Peyer's patch (tissue), 4 donors: ENCODE measurements at places on chromosomes 1 and 21.

DNA sequence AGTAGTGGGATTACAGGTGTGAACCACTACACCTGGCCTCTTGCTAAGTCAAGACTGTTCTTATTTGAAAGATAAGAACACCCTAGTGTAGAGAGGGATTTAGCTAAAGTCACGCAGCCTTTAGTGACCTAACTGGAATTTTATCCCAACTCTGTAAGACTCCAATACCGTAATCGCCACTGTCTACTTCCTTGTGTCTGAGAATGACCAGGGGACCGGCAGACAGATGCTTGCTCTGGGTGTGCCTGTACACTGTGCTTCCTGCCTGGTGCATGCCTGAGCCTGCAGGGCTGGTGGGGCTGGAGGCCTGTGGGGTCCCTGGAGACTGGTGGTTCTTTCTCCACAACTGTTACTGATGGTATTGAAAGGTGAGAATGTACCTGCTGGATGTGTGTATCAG is 15.3 kb downstream of the MFSD2A start:
- no peaks in the 10 kb centered on the region for H3K27me3 ChIP-seq
- H3K27ac ChIP-seq = peak overlapping the region; percentile 59
- no peaks in the 10 kb centered on the region for H3K36me3 ChIP-seq
- H3K4me3 ChIP-seq = no peak overlapping the region
- no peaks in the 10 kb centered on the region for H3K4me1 ChIP-seq

DNA sequence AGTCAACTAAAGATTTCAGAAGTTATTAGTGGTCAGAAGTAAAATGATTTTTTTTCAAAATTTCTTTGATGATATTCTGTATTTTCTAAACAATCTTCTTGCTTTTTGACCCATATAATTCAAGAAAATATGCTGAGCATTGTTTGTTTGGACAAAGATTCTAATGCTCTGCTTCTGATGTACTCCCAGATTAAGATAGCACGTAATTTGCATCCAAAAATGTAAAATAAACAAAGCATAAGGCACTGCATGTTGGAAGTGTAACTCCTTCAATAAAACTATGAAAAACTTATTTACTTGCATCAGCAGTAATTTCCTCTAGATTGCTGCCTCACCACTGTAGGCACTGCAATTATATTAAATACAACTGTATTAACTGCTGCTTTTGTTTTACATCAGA is 1054.1 kb downstream of the TTLL7 start:
- no peak for DNase-seq
- H3K4me3 ChIP-seq = no peak overlapping the region
- no peaks in the 10 kb centered on the region for H3K36me3 ChIP-seq
- no peak overlapping the region for H3K27ac ChIP-seq
- no peaks in the 10 kb centered on the region for H3K4me1 ChIP-seq

DNA sequence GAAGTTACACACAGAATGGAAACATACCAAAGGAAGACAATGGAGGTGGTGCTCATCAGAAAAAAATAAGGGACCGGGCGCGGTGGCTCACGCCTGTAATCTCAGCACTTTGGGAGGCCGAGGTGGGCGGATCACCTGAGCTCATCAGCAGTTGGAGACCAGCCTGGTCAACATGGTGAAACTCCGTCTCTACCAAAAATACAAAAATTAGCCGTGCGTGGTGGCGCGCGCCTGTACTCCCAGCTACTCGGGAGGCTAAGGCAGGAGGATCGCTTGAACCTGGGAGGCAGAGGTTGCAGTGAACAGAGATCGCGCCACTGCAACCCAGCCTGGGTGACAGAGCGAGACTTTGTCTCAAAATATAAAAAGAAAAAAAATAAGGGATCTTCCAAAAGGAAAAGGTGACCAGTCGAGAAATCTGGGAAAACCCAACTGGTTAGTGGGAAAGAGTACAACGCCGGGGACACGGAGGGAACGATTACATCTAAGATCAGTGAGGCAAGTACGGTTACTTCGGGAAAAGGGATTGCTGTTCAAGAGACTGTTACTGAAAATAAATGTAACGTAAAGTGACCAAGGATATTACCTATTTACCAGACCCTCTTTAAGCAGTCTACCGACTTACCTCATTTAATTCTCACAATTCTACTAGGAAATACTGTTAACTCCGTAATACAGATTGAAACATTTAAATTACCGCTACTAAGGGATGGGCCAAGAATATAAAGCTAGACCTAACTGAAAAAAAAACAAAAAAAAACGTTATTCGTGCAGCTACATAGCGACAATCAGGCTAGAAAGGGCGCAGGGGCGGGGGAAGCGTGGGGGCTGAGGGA is 822 bp downstream of the CCT3 start:
- DNase-seq = no peak
- H3K4me3 ChIP-seq = peak overlapping the region; percentile 88
- H3K27me3 ChIP-seq = no peaks in the 10 kb centered on the region
- peak overlapping the region; percentile 68 for H3K27ac ChIP-seq
- no peaks in the 10 kb centered on the region for H3K36me3 ChIP-seq

- DNase-seq = no peak
- H3K27ac ChIP-seq = no peak overlapping the region
- no peak overlapping the region for H3K4me3 ChIP-seq
- H3K36me3 ChIP-seq = no peaks in the 10 kb centered on the region
- no peaks in the 10 kb centered on the region for H3K27me3 ChIP-seq
- no peaks in the 10 kb centered on the region for H3K4me1 ChIP-seq
These were observed 33.2 kb downstream of the ATP5PF start for GRCh38 chr21:25701529-25701928.

DNA sequence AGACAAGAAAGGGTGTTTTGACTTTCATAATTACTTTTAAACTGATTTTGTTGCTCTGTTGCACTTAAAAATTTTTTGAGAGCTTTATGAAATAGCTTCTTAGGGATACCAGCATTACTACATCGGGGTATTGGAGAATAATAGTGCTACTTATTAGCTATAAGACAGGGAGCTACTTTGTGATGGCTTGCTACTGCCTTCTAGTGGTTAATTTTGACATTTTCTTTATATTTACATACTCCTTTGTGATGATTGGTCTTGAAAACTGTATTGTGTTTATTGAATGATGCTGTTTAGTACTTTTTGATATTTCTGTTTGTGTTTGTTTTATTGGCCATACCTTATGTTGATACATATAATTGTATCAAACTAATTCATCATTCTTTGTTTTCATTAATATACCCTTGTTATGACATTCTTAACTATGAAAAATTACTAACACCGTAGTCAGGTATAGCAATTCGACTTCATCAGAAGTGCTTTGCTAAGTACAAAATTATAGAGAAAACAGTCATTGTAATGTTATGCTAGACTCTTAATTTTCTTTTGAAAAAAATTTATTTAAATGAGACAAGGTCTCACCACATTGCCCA is 85.5 kb downstream of the CLIC4 start:
- H3K36me3 ChIP-seq = no peaks in the 10 kb centered on the region
- H3K4me3 ChIP-seq = no peak overlapping the region
- H3K27me3 ChIP-seq = no peaks in the 10 kb centered on the region
- no peak overlapping the region for H3K27ac ChIP-seq
- no peaks in the 10 kb centered on the region for H3K4me1 ChIP-seq

GRCh38 chr1:86865973-86866637 is 47.8 kb downstream of the SELENOF start:
- DNase-seq = no peak
- H3K36me3 ChIP-seq = no peaks in the 10 kb centered on the region
- no peaks in the 10 kb centered on the region for H3K4me1 ChIP-seq
- H3K4me3 ChIP-seq = no peak overlapping the region

DNA sequence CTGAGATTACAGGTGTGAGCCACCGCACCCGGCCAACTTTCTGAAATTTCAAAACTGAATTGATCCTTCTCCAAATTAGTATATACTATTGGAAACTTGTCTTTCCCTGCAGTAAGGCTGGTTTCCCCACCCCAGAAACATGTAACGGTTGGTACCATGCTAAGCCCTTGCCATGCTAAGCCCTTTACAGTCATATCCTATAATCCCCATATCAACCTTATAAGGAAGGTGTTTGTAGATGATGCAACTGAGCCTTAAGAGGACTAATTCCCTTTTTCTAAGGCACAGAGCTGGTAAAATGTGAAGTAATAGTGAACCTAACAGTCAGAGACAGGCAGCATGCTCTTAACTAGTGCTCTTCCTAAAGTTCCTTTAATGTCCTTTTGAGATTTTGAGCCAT is 413.7 kb downstream of the DISC1 start:
- H3K27ac ChIP-seq = no peak overlapping the region
- no peak for DNase-seq
- H3K36me3 ChIP-seq = no peaks in the 10 kb centered on the region
- H3K4me3 ChIP-seq = no peak overlapping the region
- no peaks in the 10 kb centered on the region for H3K4me1 ChIP-seq
- no peaks in the 10 kb centered on the region for H3K27me3 ChIP-seq
